ENCODE measurements at places on chromosomes 2 and 18.
A peak's percentile ranks its signal among the peaks of the same experiment; 100 is the strongest.

GRCh38 chr2:95158891-95159619 is 593 bp downstream of the ZNF514 start:
- DNase-seq = peak; percentile 46

- no peak for DNase-seq
These were observed 8.4 kb upstream of the IER3IP1 start for GRCh38 chr18:47184419-47185050.

GRCh38 chr2:163123526-163123925 is 285.0 kb upstream of the KCNH7 start:
- no peak for DNase-seq

DNA sequence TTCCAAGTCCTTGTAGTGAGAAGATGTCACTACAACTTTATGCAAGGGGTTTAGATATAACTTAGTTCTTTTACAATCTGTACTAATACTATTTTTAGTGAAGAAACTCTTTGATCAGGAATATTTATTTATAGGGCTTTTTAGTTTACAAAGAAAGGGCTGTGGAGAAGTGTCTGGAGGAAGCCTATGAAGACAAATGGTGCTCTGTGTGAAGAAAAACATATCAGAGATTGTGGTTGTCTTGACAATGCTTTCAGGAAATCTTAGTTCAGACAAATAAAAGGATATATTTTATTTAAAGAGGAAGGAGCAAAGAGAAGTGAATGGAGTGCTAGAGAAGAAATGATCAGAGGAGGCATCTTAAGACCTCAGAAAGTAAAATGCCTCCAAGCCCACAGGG is 824.9 kb downstream of the DCDC2C start:
- no peak for DNase-seq

- no peak for DNase-seq
These were observed 58.3 kb upstream of the DTNA start for GRCh38 chr18:34651586-34652369.

DNA sequence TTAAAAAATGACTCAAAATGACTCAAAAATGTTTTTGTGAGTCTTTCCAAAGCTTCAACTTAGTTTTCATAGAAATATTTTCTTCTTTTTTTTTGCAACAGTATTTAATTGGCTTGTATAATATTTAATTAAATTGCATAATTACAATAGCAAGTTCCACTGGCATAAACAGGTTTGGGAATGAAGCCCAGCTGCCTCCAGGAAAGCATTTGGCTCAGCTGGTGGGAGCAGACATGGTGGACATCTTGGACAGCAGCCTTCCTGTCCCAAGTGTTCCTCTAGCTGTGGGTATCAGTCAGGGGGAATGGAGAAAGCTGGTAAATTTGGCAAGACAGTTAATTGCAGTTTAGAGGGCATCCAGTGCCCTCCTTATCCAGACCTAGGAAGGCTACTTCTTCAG is 213.4 kb downstream of the ZBTB7C start:
- DNase-seq = no peak

DNA sequence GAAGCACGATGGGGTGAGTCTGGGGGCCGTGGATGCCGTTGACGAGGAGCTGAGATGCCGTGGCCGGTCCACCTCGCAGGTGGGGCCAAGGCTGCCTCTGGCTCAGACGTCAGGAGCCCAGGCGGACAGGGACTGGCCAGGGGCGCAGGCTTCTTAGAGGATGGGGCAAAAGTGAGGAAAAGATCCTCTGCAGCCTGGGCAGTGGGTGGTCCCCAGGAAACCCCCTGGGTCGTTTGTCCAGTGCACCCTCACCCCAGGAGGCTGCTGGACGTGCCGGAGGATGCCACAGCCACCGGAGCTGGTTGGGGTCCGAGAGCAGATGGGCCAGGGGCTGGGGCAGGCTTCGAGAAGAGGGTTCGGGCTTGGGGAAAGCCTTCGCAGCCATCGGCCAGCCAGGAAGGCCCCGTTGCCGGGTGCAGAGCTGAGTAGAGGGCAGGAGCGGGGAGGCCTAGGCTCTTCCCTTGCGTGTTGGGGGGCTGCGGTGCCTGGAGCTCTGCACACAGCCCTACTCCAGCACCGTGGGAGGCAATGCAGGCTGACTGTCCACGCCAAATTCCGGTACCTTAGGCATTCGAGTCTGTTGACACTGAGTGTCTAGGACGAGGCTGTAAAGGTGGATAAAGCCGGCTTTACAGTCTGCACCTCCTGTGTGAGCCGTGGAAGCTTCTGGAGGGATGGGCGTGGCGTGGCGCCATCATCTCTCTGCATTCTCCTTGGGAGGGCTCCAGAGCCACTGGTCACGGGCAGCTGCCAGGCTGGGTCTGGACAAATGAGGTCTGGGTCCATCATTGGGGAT is 18.8 kb downstream of the GPC1 start:
- no peak for DNase-seq

DNA sequence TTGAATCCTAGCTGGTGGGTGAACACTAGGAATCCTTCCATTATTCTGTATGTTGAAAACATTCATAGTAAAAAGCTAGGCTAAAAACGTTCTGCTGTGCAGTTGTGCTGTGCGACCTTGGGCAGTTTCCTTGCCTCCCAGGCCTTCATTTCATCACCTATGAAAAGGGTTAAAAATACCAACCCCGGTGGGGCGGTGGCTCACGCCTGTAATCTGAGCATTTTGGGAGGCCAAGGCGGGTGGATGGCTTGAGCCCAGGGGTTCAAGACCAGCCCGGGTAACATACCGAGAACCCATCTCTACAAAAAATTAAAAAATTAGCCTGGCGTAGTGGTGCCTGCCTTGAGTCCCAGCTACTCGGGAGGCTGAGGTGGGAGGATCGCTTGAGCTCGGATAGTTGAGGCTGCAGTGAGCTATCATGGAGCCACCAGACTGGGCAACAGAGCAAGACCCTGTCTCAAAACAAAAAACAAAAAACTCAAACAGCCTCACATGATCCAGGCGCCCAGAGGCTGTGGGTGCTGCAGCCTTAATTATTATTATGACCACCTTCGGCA is 2.9 kb upstream of the RRM2 start:
- no peak for DNase-seq

GRCh38 chr2:239911641-239912071 is 113.5 kb downstream of the NDUFA10 start:
- DNase-seq = no peak

DNA sequence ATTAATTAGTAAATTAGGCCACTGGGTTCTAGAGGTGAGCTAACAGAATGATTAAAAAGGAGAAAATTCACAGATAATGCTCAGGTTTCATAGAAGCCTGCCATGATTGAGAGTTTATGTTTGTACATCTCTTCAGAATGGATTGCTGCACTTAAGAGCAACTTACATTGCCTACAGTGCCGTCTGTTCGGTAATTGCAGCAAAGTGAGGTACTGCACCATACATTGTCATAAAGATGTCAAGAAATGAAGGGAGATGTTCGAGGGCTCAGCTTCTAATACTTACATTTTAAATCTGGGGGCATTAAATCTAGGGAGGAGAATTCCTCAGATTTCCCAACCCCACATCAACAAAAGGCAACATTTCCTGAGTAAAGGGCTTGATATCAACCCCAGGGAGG is 976.2 kb upstream of the FANCL start:
- DNase-seq = no peak

GRCh38 chr18:76398295-76398694 is 96.7 kb downstream of the ZNF516 start:
- DNase-seq = no peak

DNA sequence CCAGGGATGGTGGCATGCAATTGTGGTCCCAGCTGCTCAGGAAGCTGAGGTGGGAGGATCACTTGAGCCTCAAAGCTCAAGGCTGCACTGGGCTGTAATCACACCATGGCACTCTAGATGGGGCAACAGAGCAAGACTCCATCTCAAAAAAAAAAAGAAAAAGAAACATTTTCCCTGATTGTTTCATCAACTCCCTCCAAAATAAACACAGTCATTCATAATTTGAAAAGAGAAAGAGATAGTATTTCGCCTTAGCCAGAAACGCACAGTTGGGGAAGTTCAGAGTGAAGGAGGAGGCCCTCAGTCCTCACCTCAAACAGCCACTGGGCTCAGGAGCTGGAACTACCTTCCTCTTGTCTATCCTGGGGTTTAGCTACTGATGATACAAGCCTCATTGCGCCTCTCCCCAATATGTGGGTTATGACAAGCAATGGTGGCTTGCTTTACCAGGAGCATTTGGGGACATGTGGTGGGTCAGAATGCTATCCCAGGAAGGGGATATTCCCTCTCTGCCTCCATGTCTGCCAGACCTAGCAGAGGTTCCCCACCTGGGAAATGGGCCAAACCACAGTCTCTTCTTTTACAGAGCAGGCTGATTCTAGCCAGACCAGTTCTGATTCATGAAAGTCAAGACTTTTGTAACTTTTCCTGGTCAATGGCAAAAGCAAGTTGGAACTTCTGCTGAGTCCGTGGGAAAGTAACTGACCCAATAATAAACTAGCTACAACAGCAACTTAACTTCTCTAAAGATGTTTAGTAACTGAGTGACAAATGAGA is 22.2 kb upstream of the TMEM87B start:
- DNase-seq = no peak

DNA sequence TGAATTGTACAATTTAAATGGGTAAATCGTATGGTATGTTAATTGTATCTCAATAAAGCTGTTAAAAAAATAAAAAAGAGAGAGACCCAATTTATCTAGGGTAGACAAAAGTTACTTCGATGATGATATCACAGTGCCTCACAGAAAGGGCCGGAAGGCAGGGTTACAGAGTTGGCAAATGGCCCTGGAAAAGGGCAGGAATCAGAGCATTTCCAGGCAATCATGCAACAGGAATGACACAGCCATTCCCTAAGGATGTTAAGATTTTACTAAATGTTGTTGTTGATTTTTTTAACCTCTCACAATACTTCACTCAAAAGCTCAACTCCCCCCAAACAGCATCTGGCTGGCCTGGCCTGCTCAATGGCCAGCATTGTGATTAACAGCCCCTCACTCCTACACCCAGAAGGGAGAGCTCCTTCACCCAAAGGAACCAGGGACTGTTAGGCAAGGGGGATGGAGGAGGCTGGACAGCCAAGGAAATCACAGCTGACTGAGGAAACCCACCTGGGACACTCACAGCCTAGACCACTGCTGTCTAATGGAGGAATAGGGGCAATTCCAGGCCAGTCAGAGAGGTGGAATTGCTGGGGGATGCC is 7.7 kb upstream of the SP100 start:
- DNase-seq = no peak

GRCh38 chr2:174365571-174365970 is 30.0 kb upstream of the SCRN3 start:
- no peak for DNase-seq

DNA sequence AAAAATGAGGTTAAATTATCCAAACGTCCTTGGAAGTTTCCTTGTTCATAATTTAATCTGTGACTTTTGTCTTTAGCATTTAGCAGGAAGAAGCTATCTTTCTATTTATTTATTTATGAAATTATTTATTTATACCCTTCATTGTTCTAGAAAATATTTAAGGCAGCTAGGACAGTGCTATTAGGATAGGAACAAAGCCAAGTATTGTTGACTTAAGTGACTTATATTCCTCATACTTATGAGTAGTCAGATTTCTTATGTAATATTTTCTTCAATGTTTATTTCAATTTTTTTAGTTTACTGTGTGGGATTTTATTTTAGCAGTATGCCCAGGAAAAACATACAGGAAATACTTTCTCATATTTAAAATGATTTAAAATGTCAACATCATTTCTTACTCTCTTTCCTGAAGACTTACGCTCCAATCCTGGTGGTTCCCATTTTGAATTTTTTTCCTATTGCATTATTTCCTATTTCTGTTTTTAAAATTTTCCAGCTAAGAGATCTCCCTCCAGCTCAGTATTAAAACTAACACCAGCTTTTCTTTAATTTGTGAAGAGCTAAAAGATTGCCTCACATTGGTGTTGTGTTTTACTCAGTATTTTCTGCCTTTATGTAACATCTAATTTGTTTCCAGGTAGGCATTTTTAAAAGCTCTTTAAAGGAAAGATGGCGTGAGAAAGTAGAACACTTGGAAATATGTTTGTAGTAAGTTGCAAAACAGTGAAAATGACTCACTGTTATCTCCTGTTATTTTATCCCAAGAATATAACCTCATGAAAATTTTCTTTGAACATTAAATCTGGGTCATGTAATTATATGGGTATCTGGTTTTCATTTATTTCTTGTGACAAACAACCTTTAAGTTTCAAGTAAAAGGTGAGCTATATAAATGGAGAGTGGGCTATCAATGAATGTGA is 32.2 kb downstream of the MAPRE2 start:
- no peak for DNase-seq

- no peak for DNase-seq
These were observed 46.0 kb upstream of the SERTAD2 start for GRCh38 chr2:64699712-64700111.

DNA sequence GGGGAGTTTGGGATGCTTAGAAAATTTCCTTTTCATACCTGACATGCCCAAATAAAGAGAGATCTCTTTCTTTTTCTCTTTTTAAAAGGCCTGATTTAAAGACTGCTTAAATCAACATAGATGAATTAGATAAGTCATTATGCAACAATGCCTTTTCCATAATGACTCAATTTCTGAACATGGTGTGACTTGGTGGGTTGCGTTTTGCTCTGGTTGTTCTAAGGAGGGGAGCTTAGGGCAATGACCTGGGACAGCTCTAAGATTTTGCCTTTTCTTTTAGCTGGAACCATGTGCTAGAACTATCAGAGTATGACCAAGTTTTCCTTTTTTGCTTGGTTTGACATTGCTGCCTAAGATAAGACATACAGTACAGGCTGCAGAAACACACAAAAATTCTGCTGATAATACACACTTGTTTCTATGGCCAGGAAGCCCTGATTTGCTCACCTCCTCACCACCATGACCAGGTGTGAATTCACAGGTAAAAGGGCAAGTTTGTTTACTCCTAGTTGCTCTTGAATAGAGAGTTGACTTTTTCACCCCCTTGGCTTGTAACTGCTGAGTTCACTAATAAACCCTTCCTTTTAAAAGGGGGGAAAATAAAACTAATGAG is 58.1 kb upstream of the IL1RL1 start:
- no peak for DNase-seq

- no peak for DNase-seq
These were observed 16.0 kb upstream of the CHRNA1 start for GRCh38 chr2:174780191-174780840.

GRCh38 chr2:132468821-132469675 is 52.4 kb downstream of the GPR39 start:
- DNase-seq = no peak

GRCh38 chr18:59700535-59700967 is 3.3 kb upstream of the CCBE1 start:
- DNase-seq = no peak

DNA sequence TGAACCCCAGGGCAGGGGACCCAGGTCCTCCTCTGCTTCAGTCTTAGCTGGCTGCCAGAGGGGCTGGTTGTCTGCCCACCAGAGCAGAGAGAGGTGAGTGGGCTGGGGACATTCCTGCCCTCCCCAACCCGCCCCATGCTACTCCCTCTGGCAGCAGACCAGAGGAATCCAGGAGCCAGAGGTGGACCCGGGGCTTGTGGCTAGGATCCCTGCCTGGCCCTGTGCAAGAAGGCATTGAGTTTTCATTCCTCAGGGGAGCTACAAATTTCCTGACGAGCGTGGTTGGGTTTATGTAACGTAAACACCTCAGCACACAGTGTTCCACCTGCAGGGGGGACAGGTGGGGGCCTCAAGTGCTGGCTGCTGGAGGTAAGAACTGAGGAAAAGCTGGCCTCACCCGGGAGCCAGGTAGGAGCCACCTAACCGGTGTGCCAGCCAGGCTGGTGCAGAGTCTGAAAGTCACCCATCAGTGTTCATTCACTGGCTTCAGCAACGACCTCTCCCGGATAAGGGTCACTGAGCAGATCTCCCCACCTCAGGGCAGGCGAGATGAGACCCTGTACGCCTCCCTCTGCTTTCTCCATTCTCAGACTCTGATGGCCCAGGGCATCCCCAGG is 246.8 kb downstream of the DYSF start:
- no peak for DNase-seq
